ENCODE measurements at places on chromosomes 16 and 17. TPM values are rescaled to one million over a fixed set of nuclear protein-coding genes. Genes with fewer than 3 reads are reported as not detected.

Gene YWHAE
- 802 TPM for total RNA-seq

Gene CD300H
- not detected for total RNA-seq

Gene PRR35
- not detected for total RNA-seq

GRCh38 chr16:15925631-15926030, 23.8 kb upstream of the ABCC1 start:
- no peak overlapping the region for H3K4me3 ChIP-seq
- no peak for DNase-seq
- H3K27ac ChIP-seq = no peak overlapping the region
- H3K4me1 ChIP-seq = no peaks in the 10 kb centered on the region
- H3K36me3 ChIP-seq = no peaks in the 10 kb centered on the region

DNA sequence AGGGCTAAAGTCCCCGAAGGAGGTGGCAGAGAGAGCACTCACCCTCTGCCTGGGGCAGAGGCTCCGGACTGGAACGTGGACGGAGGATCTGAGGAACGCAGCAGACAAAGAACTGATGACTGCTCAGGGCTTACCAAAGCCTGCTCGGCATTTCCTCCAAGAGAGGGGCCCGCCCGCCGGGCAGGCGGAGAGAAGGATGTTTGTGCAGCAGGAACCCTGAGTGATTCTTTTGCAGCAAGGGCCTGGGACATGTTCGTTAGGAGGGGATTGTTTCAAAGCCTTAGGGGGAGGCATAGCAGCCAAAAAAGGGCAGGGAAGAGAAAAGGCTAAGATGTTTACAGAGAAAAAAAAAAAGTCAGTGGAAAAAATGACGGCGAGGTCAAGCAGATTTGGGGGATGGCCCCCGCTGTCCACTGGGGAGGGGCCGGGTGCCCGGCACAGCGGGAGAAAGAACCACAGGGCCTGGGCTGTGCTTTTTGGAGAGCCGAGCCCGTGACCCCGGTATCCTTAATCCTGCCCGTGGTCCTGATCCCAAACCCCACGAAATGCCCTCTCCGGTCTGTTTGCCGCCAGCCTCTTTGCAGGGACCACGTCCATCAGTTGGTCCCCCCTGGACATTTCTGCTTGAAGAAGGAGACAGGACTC, 129.3 kb downstream of the NTN1 start:
- no peak overlapping the region for H3K4me3 ChIP-seq
- H3K27me3 ChIP-seq = no peaks in the 10 kb centered on the region
- H3K36me3 ChIP-seq = no peaks in the 10 kb centered on the region
- no peak overlapping the region for H3K27ac ChIP-seq
- peaks cover 4% of the 10 kb centered on the region for H3K4me1 ChIP-seq

GRCh38 chr17:11047228-11047627, 193.8 kb upstream of the SHISA6 start:
- H3K27me3 ChIP-seq = no peaks in the 10 kb centered on the region
- no peak overlapping the region for H3K27ac ChIP-seq
- H3K36me3 ChIP-seq = no peaks in the 10 kb centered on the region
- no peaks in the 10 kb centered on the region for H3K4me1 ChIP-seq

DNA sequence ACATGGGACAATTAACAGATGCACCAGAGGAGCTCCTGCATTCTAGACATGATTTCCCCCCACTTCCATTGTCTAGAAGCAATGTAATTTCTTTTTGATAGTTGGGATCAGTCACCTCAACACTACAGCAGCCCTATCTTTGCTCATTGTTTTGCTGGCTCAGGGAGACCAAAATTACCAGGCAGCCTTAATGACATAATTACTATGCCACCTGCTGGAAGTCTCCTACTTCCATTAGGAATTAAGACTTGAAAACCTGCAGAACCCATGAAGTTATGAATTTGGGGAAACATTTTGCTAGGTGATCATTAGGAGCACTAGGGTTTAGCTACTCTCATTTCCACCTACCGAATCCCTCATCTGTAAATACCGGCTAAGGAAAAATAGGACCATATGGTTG, 312.0 kb upstream of the CA10 start:
- no peak overlapping the region for H3K4me3 ChIP-seq
- no peaks in the 10 kb centered on the region for H3K27me3 ChIP-seq
- H3K27ac ChIP-seq = no peak overlapping the region
- no peaks in the 10 kb centered on the region for H3K36me3 ChIP-seq
- no peaks in the 10 kb centered on the region for H3K4me1 ChIP-seq

- H3K27me3 ChIP-seq = no peaks in the 10 kb centered on the region
- peak within 1 kb of the TSS; percentile 99 for H3K27ac ChIP-seq
- H3K4me3 ChIP-seq = peak within 1 kb of the TSS; percentile 51
- peaks cover 57% of the 10 kb centered on the region for H3K4me1 ChIP-seq
- no peaks in the 10 kb centered on the region for H3K36me3 ChIP-seq
- peak; percentile 69 for DNase-seq
Observed at GRCh38 chr17:17836818-17837379, at the start of gene SREBF1. Gene SREBF1, minus strand, starts transcription at chr17:17836986. Its CDS starts 169 bp downstream, at chr17:17836817.

- no peak overlapping the region for H3K27ac ChIP-seq
- H3K4me1 ChIP-seq = no peaks in the 10 kb centered on the region
- H3K27me3 ChIP-seq = peaks cover 64% of the 10 kb centered on the region
- no peaks in the 10 kb centered on the region for H3K36me3 ChIP-seq
- no peak for DNase-seq
Observed at GRCh38 chr17:79104898-79105600, 30.4 kb downstream of the ENGASE start.

DNA sequence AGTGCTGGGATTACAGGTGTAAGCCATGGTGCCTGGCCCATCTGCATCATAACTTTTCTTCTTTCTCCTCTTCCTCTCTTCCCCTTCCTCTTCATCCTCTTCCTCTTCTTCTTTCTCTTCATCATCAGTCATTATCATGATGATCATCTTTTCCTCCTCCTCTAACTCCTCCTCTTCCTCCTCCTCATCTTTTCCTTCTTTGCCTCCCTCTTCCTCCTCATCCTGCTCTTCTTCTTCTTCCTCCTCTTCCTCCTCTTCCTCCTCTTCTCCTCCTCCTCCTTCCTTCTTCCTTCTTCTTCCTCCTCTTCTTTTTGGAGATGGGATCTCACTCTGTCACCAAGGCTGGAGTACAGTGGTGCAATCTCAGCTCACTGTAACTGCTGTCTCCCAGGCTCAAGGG, 62.5 kb downstream of the SOCS1 start:
- no peak for DNase-seq
- no peaks in the 10 kb centered on the region for H3K4me1 ChIP-seq
- no peak overlapping the region for H3K27ac ChIP-seq
- no peaks in the 10 kb centered on the region for H3K27me3 ChIP-seq
- H3K36me3 ChIP-seq = no peaks in the 10 kb centered on the region

- H3K27me3 ChIP-seq = no peaks in the 10 kb centered on the region
- no peaks in the 10 kb centered on the region for H3K4me1 ChIP-seq
- no peaks in the 10 kb centered on the region for H3K36me3 ChIP-seq
- DNase-seq = no peak
- H3K27ac ChIP-seq = no peak overlapping the region
Observed at GRCh38 chr17:62949036-62949435, 17.0 kb upstream of the TANC2 start.

- no peak for DNase-seq
- H3K4me3 ChIP-seq = no peak overlapping the region
- H3K27ac ChIP-seq = no peak overlapping the region
Observed at GRCh38 chr16:78562111-78562510, 462.7 kb downstream of the WWOX start.

GRCh38 chr17:45135978-45136791, 698 bp downstream of the ACBD4 start:
- no peak for DNase-seq
- peaks cover 11% of the 10 kb centered on the region for H3K4me1 ChIP-seq
- no peaks in the 10 kb centered on the region for H3K27me3 ChIP-seq
- H3K36me3 ChIP-seq = no peaks in the 10 kb centered on the region
- peak overlapping the region; percentile 58 for H3K4me3 ChIP-seq
- H3K27ac ChIP-seq = peak overlapping the region; percentile 77

DNA sequence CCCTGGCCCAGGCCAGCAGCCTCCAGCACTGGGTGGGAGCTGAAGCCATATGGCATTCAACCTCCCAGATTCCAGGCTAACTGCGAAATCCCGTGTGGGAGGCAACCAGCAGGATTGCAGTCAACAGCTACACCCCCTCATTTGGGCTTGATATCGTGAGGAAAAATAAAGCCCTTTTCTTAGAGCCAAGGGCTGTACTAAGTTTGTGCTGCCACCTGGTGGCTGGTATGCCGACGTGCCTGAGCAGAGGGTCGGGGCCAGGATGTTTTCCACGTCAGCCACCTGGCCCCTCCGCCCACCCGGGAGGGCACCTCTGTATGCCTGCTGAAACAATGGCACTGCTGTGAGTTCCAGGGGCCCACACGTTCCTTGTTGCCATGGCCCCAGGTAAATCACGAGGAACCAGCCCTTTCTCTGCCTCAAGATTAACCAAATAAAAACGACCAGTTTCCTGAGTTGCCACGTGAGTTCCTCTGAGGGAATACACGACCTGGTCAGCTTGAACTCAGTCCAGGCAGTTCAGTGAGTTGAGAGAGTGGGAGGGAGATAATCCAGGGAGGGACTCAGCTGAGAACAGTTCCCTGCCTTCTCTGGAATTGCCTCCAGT, 9.0 kb downstream of the TMEM98 start:
- H3K27me3 ChIP-seq = no peaks in the 10 kb centered on the region
- peaks cover 7% of the 10 kb centered on the region for H3K4me1 ChIP-seq
- peak; percentile 55 for DNase-seq
- H3K36me3 ChIP-seq = peaks cover 19% of the 10 kb centered on the region
- no peak overlapping the region for H3K27ac ChIP-seq
- no peak overlapping the region for H3K4me3 ChIP-seq

DNA sequence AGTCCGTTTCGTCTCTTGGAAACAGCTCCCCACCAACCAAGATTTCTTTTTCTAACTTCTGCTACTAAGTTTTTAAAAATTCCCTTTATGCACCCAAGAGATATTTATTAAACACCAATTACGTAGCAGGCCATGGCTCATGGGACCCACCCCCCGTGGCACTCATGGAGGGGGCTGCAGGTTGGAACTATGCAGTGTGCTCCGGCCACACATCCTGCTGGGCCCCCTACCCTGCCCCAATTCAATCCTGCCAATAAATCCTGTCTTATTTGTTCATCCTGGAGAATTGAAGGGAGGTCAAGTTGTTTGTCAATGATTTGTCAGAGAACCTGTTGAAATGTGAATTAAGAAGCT, 48.2 kb downstream of the IL21R start:
- DNase-seq = no peak
- H3K27me3 ChIP-seq = no peaks in the 10 kb centered on the region
- no peaks in the 10 kb centered on the region for H3K36me3 ChIP-seq

DNA sequence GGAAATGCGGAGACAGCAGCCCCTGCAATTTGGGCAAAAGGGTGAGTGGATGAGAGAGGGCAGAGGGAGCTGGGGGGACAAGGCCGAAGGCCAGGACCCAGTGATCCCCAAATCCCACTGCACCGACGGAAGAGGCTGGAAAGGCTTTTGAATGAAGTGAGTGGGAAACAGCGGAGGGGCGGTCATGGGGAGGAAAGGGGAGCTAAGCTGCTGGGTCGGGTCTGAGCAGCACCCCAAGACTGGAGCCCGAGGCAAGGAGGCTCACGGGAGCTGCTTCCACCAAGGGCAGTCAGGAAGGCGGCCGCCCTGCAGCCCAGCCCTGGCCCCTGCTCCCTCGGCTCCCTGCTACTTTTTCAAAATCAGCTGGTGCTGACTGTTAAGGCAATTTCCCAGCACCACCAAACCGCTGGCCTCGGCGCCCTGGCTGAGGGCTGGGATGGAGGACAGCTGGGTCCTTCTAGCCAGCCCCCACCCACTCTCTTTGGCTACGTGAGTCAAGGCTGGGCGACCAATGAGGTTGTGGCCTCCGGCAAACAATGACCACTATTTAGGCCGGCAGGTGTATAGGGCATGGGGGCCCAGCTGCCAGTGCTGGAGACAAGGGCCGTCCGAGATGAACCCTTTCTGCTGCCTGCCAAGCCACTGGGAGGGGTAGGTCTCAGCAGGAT, 507 bp downstream of the SERPINF1 start:
- H3K27me3 ChIP-seq = no peaks in the 10 kb centered on the region
- peak overlapping the region; percentile 21 for H3K4me3 ChIP-seq
- H3K36me3 ChIP-seq = no peaks in the 10 kb centered on the region
- peak overlapping the region; percentile 85 for H3K27ac ChIP-seq
- DNase-seq = peak; percentile 76

DNA sequence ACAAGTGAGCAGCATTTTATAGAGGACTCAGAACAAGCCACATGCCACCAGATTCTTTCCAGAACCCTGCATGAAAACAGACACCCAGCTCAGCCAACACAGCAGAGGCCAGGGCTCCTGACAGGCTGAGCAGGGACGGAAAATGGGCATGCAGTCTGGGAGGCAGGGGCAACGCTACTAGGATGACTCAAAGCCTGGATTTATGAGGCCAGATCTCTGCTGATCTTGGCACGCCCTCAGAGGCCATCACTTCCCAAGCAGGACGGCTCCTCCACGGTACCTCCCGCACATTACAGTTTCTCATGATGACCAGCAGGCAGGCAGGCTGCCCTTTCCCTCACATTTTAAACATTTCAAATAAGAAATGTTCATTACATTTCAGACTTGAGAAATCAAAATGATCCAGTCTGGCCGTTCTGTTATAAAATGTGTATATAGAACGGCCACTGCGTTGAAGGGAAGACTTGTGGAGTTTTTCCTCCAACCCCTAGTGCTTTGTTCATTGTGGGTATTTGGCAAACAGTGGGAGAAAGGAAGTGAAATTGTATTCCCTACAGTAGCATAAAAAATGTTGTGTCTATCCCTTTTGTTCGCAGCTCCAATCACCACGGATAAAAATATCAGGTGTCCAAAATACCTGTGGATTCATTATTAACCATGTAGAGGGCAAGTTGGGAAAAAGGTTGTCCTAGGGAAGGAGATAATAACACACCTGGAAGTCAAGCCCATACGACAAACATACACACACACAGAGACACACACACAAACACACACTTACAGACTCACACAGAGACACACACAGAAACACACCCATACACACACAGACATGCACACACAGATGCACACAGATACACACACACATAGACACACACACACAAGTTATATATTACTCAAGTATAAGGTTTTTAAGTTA, 64.8 kb upstream of the ADAMTS18 start:
- no peaks in the 10 kb centered on the region for H3K27me3 ChIP-seq
- H3K27ac ChIP-seq = no peak overlapping the region
- no peaks in the 10 kb centered on the region for H3K36me3 ChIP-seq

GRCh38 chr17:60151355-60151754, 1.6 kb downstream of the CA4 start:
- H3K4me1 ChIP-seq = peaks cover 27% of the 10 kb centered on the region
- no peaks in the 10 kb centered on the region for H3K36me3 ChIP-seq
- DNase-seq = no peak
- no peak overlapping the region for H3K27ac ChIP-seq
- H3K27me3 ChIP-seq = peaks cover 60% of the 10 kb centered on the region

GRCh38 chr17:75779987-75780889, 4.4 kb upstream of the UNK start:
- DNase-seq = no peak
- H3K4me3 ChIP-seq = no peak overlapping the region
- H3K27me3 ChIP-seq = no peaks in the 10 kb centered on the region
- peaks cover 17% of the 10 kb centered on the region for H3K36me3 ChIP-seq
- peaks cover 14% of the 10 kb centered on the region for H3K4me1 ChIP-seq
- H3K27ac ChIP-seq = peak overlapping the region; percentile 13

- H3K4me3 ChIP-seq = no peak overlapping the region
- H3K36me3 ChIP-seq = peaks cover 8% of the 10 kb centered on the region
- no peak overlapping the region for H3K27ac ChIP-seq
- no peak for DNase-seq
- no peaks in the 10 kb centered on the region for H3K27me3 ChIP-seq
Observed at GRCh38 chr16:318628-319027, 33.9 kb downstream of the AXIN1 start.

- no peak overlapping the region for H3K27ac ChIP-seq
- no peak overlapping the region for H3K4me3 ChIP-seq
- H3K4me1 ChIP-seq = peaks cover 24% of the 10 kb centered on the region
- H3K36me3 ChIP-seq = peaks cover 57% of the 10 kb centered on the region
- peak; percentile 67 for DNase-seq
Observed at GRCh38 chr17:82603981-82604448, 44.2 kb downstream of the WDR45B start.
